ENCODE measurements at places on chromosomes 1 and 21. TPM values are rescaled to one million over a fixed set of nuclear protein-coding genes. Genes with fewer than 3 reads are reported as not detected.

The C1QC gene
- total RNA-seq: 126 TPM

The HEYL gene
- total RNA-seq: 10.6 TPM

The NPR1 gene
- total RNA-seq: 34.1 TPM

DNA sequence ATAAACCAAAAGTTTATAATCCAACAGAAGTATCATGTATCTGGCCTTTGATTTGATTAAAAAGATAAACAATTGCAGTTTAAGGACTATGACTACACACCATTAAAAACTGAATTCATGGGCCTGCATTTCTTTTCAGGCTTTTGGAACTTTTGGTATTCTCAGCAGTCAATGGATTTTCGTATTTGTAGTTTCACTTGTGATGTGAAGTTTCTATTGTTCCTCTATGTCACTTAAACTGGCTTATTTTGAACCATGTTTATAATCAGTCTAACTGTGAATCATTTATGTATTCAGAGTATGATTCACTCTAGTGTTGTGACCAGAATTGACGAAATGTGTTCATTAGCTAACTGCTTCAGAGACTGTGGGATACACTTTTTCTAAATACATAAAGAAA is 132.9 kb downstream of the COQ8A start:
- no peak for DNase-seq

- no peak for DNase-seq
These were observed 6.7 kb downstream of the KYAT3 start for GRCh38 chr1:88985692-88986091.

DNA sequence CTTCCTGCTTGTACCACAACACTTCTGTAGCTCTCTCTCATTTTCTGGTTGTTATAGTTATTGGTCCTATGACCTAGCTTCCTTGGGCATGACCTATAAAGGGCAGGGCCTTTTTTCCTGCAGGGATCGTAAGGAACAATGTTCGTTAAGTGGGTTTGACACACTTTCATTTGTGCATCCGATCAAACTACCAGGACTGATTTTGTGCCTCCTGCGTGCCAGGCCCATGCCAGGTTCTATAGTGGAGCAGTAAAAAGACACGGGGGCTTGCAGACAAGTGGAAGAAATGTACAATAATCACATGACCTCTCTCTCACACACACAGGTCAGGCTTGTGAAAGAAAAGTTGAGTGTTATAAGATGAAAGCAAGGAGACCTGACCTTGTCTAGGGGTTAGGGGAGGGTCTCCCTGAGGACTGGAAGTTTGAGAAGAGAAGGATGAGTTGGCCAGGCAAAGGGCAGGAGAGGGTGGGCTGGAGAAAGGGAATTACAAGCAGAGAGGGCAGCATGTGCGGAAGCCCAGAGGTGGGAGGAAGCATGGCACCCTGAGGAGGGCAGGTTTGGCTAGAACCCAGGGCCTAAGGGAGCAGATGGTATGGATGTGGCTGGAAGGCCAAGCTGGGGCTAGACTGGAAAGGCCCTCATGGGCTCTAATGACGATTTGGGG is 145.4 kb downstream of the GRIK3 start:
- peak; percentile 27 for DNase-seq

- DNase-seq: no peak
These were observed 67.5 kb upstream of the DUSP10 start for GRCh38 chr1:221809091-221810029.

DNA sequence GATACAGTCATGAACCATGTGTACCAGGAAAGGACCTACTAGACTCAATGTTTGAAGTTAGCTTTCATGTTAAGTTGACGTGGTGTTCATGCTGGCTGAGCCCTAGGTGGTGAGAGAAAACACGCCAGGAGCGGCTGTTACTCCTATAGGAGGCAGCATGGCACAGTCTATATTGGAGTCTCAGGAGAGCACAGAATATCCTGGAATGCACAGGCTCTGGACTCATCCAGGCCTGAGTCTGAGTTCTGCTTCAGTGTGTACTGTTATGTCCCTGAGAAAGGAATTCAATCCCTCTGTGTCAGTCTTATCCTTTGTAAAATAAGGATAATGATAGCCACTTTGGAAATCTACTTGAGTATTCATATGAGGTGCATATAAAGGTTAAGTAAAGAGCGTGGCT is 41.2 kb downstream of the DPT start:
- DNase-seq: no peak

DNA sequence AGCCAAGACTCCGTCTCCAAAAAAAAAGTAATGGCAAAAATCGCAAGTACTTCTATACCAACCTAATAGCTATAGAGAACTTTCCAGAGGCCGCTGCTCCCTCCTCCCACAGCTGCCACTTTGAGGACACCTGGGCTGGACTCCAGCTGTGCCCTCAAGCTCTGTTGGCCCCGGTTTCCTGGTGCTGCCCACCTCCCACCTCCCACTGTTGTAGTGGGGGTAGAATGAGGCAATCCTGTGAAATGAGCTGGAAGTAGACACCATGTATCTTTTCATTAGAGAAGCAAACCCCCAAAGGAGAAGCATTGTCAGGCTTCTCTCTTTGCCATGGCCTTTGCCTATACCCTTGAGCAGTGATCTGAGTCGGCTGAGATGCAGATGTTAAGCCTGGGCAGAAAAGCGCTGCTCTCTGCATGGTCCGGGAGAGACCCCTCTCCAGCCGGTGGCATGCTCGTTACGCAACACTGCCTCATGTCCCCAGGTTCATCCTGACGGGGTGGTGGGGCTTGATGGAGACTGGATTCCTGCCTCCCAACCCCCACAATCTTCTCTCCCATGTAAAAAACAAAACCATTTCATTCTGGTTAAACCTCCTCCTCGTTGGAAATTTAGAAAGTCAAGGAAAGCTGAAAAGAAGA is 39.7 kb downstream of the SIM2 start:
- no peak for DNase-seq

DNA sequence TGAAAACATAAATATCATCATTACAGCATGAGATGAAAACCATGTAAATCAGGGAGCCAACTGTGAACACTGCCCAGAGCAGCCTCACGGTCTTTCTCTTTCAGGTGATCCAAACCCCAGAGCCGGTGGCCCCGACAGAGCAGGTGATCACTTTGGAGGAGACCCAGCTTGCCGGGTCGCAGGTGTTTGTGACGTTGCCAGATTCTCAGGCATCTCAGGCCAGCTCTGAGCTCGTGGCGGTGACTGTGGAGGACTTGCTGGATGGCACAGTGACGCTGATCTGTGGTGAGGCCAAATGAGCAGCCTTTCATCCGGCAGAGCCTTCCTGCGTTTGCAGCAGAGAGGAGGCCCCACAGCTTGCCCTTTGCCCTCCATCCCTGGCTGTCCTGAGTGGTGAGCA is 37.2 kb upstream of the EPHA8 start:
- DNase-seq: no peak

GRCh38 chr21:36839123-36839522 is 127.3 kb downstream of the HLCS start:
- DNase-seq: no peak

DNA sequence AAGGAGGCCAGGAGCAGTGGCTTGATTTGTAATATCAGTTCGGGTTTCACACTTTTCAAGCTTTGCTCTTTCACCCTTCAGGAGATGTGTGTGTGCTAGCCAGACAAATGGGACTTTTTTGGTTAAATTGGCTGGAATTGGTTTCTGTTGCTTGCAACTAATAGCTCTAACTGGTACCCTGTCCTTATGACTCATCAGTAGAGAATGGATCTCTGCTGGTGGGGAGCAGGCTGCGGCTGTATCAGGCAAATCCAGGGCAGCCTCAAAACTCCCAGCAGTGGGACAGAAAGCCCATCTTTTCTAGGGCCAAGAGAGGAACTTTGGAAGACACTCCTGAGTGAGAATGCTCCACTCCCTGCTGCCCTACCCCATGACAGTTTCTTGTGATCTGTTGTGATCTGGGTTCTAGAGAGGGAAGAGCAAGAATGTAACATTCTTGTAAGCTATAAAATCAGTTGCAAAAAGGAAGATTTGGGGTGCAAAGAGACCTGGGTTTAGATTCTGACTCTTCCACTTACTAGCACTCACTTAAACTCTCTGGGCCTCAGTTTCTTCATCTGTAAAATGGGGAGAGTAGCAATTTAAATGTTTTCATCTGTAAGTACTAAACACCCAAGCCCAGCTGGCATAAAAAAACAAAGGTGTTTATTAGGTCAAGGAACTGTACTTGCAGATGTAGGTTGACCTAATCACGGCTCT is 257.0 kb upstream of the TMEM51 start:
- DNase-seq: no peak

GRCh38 chr1:26290122-26290881 is 10.4 kb downstream of the SH3BGRL3 start:
- no peak for DNase-seq

GRCh38 chr1:117600966-117601365 is 4.9 kb upstream of the TENT5C start:
- DNase-seq: no peak

- DNase-seq: no peak
These were observed 7.5 kb downstream of the CNN3 start for GRCh38 chr1:94919241-94920030.

DNA sequence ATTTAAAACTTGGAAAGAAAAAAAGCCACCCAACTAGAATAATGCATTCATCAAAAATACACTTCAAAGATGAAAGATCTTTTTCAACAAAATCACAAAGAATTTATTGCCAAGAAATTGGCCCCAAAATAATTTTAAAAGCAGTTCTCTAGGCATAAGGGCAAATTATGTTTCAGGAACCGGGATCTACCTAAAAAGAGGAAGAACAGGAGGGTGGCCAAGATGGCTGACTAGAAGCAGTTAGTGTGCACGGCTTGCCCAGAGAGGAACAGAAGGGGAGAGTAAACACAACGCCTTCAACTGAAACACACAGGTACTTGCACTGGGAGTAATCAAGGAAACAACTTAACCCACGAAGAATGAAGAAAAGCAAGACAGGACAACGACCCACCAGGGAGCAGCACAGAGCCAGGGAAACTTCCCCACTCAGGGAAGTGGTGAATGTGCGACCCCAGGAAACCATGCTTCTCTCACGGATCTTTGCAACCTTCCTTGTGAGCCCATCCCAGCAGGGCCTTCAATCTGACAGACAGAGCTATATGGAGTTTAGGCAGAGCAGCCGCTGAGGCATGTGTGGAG is 46.1 kb downstream of the ACKR1 start:
- no peak for DNase-seq

- no peak for DNase-seq
These were observed 160.5 kb downstream of the LTN1 start for GRCh38 chr21:28832013-28832714.

DNA sequence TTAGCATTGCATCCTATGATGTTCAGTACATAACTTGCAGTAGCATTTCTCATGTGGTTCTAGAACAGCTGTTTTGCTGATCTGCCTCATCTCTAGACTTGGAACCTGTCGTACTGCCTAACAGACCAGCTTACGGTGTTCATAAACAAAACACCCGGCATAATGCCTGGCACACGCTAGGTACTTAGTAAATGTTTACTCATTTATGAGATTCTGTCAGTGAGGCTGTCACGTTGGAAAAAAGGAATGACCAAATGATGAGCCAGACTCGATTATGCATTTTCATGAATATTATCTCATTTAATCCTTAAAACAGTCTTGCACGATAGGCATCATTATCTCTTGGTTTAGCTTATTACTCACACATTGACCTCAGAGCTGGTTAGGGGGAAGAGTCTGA is 46.4 kb downstream of the CACHD1 start:
- no peak for DNase-seq

GRCh38 chr1:110780600-110781484 is 92.1 kb upstream of the CD53 start:
- peak; percentile 67 for DNase-seq
